Osteocyte (in vitro differentiated cells): ENCODE measurements at places on chromosomes 1 and 21. TPM values are rescaled to one million over a fixed set of nuclear protein-coding genes. Genes with fewer than 3 reads are reported as not detected.

- H3K36me3 ChIP-seq, result peaks cover 12% of the 10 kb centered on the region
- no peaks in the 10 kb centered on the region for H3K4me1 ChIP-seq
Observed at GRCh38 chr1:23449958-23450357, 25.4 kb upstream of the TCEA3 start.

GRCh38 chr21:38498057-38498833 lies at the start of gene ERG:
TSS of gene ERG (minus strand) at chr21:38498477. CDS start at chr21:38498380, 97 bp downstream.
- H3K4me1 ChIP-seq, result peaks cover 58% of the 10 kb centered on the region
- no peaks in the 10 kb centered on the region for H3K27me3 ChIP-seq
- H3K36me3 ChIP-seq, result no peaks in the 10 kb centered on the region
- H3K27ac ChIP-seq, result peak within 1 kb of the TSS; percentile 21
- no peak within 1 kb of the TSS for H3K4me3 ChIP-seq

GRCh38 chr1:34147301-34147700 lies 17.7 kb downstream of the CSMD2 start:
- no peaks in the 10 kb centered on the region for H3K4me1 ChIP-seq
- no peak for DNase-seq
- H3K4me3 ChIP-seq, result no peak overlapping the region
- H3K27ac ChIP-seq, result no peak overlapping the region

- no peak for DNase-seq
- H3K36me3 ChIP-seq, result no peaks in the 10 kb centered on the region
- H3K27me3 ChIP-seq, result no peaks in the 10 kb centered on the region
Observed at GRCh38 chr1:245118806-245119205, 36.0 kb upstream of the KIF26B start.

DNA sequence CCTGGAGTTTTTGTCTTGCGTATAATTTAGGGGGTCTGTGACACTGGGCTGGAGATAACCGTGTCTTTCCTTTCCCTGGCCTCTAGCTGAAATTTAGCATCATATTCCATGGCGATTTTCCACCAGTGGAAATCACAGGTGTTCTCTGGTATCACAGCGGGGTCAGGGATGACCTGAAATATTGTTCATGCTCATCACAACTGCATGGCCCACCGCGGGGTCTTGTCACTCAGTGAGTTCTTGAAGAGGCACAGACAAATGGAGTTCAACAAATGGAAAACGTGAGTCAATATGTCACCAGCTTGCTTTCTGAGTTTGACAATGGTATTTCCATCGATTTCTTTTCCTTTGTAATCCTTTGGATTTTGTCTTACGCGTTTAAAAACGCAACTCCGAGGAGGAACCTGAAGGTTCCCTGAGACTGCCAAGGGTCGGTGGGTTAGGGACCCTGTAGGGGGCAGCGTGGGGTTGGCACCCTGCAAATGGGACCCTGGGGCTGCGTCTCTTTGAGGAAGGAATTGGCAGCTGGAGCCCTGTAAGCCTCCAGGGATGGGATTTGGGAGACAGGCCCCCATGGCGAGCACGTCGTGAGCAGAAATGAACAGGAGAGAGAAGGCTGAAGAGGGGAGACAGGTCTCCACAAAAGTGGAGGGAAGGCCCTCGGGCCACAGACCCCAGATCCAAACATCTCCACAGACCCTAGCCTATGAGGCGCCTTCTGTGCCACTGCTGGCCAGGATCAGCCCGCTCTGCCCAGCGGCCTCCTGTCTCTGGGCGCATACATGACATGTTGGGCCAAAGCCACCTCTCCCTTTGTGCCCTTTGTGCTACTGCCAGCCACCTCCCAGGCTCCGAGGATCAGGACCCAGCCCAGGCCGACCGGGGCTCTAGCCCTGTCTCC lies 32.1 kb upstream of the RUNX3 start:
- no peaks in the 10 kb centered on the region for H3K36me3 ChIP-seq
- peaks cover 12% of the 10 kb centered on the region for H3K4me1 ChIP-seq
- no peak for DNase-seq
- H3K27ac ChIP-seq, result no peak overlapping the region

GRCh38 chr1:45117766-45118165 lies 88.6 kb downstream of the ZSWIM5 start:
- peaks cover 21% of the 10 kb centered on the region for H3K27me3 ChIP-seq
- no peak overlapping the region for H3K4me3 ChIP-seq
- no peaks in the 10 kb centered on the region for H3K36me3 ChIP-seq
- no peak overlapping the region for H3K27ac ChIP-seq
- H3K4me1 ChIP-seq, result no peaks in the 10 kb centered on the region
- DNase-seq, result no peak

DNA sequence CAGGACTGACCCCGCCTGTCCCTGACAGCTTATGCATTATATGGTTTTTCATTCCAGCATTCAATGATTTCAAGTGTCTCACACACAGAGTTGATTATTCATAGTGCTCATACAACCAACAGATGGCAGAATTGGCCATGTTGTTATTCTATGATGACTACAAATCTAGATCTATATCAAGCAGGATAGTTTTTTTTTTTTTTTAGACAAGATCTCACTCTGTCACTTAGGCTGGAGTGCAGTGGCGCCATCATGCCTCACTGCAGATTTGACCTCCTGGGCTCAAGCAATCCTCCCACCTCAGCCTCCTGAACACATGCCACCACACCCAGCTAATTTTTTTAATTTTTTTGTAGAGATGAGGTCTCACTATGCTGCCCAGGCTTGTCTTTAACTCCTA lies 40.1 kb upstream of the LRRC8D start:
- no peak overlapping the region for H3K4me3 ChIP-seq
- no peak overlapping the region for H3K27ac ChIP-seq
- DNase-seq, result no peak
- no peaks in the 10 kb centered on the region for H3K4me1 ChIP-seq
- H3K27me3 ChIP-seq, result peaks cover 27% of the 10 kb centered on the region

GRCh38 chr1:147077523-147077922 lies 94.7 kb downstream of the PRKAB2 start:
- H3K36me3 ChIP-seq, result no peaks in the 10 kb centered on the region
- H3K27me3 ChIP-seq, result peaks cover 28% of the 10 kb centered on the region
- peaks cover 2% of the 10 kb centered on the region for H3K4me1 ChIP-seq
- H3K4me3 ChIP-seq, result no peak overlapping the region

DNA sequence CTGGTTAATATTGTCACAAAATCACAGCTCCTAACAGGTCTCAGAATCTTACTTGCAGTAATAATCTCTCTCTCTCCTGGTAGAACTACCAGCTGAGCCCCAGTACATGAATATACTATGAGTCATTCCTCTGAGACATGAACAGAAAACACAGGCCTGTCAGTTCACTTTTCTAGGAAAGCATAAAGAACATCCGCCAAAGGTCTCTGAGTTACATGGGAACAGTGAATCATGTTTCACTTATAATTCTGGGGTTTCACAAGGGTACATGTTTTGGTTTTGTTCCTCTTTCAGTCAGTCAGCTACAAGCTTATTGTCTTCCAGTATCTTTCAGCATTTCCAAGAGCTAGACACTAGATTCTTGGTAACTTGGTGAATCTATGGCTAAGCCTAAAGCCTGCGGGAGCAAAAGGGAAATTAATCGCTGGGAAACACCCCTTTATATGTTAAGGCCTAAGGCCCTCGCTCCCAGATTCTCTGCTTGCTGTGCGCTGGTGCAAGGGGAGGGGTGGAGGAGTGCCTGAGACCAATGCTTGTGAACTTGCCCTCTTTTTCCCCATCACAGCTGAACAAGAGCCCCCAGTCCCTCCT lies 31.7 kb downstream of the IFNGR2 start:
- peaks cover 41% of the 10 kb centered on the region for H3K36me3 ChIP-seq
- H3K4me1 ChIP-seq, result peaks cover 27% of the 10 kb centered on the region
- peak overlapping the region; percentile 39 for H3K4me3 ChIP-seq
- no peak for DNase-seq

DNA sequence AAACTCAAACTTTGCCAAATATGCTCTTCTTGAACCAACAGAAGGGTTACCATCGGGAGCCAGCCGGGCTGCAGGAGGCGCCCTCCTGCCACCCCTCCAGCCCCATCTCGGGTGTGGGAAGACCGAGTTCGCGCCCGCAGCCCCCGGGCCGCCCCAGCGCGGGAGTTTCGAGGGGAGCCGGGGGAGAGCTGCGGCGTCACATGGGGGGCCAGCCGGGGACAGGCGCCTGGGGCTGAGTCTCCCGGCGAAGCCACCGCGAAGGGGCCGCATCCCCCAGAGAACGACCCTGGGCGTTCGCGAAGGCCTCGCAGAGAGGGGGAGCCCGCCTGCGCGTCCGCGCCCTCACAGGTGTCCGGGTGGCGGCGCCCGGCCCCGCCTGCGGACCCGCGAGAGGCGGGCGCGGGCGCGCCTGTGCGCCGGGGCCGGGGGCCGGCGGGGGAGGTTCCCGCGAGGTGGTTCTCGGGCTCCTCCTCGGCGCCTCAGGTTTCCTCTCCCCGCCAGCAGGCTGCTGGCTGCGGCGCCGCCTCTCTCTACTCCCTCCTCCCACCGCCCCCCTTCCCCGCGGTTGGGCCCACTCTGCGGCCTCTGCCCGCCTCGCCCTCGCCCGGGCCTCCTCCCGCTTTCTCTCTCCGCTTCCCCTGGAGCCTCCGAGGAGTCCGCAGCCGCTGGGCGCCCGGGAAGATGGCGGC lies at the start of gene RAVER2:
RAVER2 (plus strand) TSS at position 584 of the 689 bp plus-strand sequence; CDS start at position 682, 98 bp downstream.
- H3K27me3 ChIP-seq, result peaks cover 2% of the 10 kb centered on the region
- peaks cover 10% of the 10 kb centered on the region for H3K4me1 ChIP-seq
- peak; percentile 93 for DNase-seq
- H3K27ac ChIP-seq, result peak within 1 kb of the TSS; percentile 69
- peak within 1 kb of the TSS; percentile 84 for H3K4me3 ChIP-seq

- H3K4me1 ChIP-seq, result no peaks in the 10 kb centered on the region
- H3K27me3 ChIP-seq, result peaks cover 24% of the 10 kb centered on the region
- DNase-seq, result no peak
- H3K27ac ChIP-seq, result no peak overlapping the region
Observed at GRCh38 chr1:169538998-169539871, 47.0 kb downstream of the F5 start.

- peak overlapping the region; percentile 38 for H3K4me3 ChIP-seq
- peaks cover 26% of the 10 kb centered on the region for H3K4me1 ChIP-seq
- H3K27ac ChIP-seq, result peak overlapping the region; percentile 87
- DNase-seq, result peak; percentile 85
- peaks cover 4% of the 10 kb centered on the region for H3K36me3 ChIP-seq
Observed at GRCh38 chr1:1004780-1005697, 5.1 kb upstream of the HES4 start.

- no peaks in the 10 kb centered on the region for H3K36me3 ChIP-seq
- peaks cover 12% of the 10 kb centered on the region for H3K27me3 ChIP-seq
- no peak for DNase-seq
- H3K4me1 ChIP-seq, result no peaks in the 10 kb centered on the region
- no peak overlapping the region for H3K27ac ChIP-seq
- H3K4me3 ChIP-seq, result no peak overlapping the region
Observed at GRCh38 chr1:29424266-29424665, 187.9 kb downstream of the PTPRU start.

DNA sequence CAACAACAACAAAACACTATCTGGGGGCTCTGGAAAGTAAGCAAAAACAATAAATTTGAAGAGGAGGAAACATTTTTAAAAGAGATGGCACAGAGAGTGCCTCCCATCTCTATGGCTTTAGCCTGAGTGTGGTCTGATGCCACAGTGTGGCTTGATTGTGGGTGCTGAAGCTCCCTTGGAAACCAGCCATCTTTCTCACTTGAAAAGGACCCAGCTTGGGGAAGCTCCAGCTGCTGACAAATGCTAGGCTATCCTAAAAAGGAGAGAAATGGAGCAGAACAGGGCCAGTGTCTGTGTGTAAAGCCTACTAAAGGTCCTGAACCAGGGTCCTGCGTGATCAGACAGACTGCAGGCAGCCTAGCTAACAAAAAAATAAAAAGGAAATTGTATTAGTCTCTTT lies 642.0 kb upstream of the PTBP2 start:
- DNase-seq, result no peak
- H3K4me1 ChIP-seq, result peaks cover 11% of the 10 kb centered on the region
- H3K27ac ChIP-seq, result no peak overlapping the region

GRCh38 chr1:228340686-228341449 lies 65.8 kb downstream of the TRIM11 start:
- peaks cover 8% of the 10 kb centered on the region for H3K4me1 ChIP-seq
- H3K27ac ChIP-seq, result no peak overlapping the region
- H3K36me3 ChIP-seq, result no peaks in the 10 kb centered on the region
- no peak overlapping the region for H3K4me3 ChIP-seq
- DNase-seq, result peak; percentile 84
- H3K27me3 ChIP-seq, result no peaks in the 10 kb centered on the region

- no peak overlapping the region for H3K27ac ChIP-seq
- H3K4me3 ChIP-seq, result no peak overlapping the region
- H3K4me1 ChIP-seq, result peaks cover 6% of the 10 kb centered on the region
- no peaks in the 10 kb centered on the region for H3K27me3 ChIP-seq
Observed at GRCh38 chr1:8334106-8334851, 16.4 kb downstream of the SLC45A1 start.

- H3K36me3 ChIP-seq, result peaks cover 23% of the 10 kb centered on the region
- no peak overlapping the region for H3K27ac ChIP-seq
- H3K27me3 ChIP-seq, result no peaks in the 10 kb centered on the region
- no peak overlapping the region for H3K4me3 ChIP-seq
- H3K4me1 ChIP-seq, result peaks cover 18% of the 10 kb centered on the region
Observed at GRCh38 chr1:153670257-153670858, 435 bp downstream of the ILF2 start.

GRCh38 chr1:153260585-153261280 lies 1.2 kb downstream of the LORICRIN start:
- H3K27ac ChIP-seq, result no peak overlapping the region
- no peaks in the 10 kb centered on the region for H3K36me3 ChIP-seq
- DNase-seq, result no peak
- H3K4me1 ChIP-seq, result peaks cover 12% of the 10 kb centered on the region

The OR2L3 gene
- not detected in 2 replicates for total RNA-seq

The EDARADD gene
- total RNA-seq, result 0.34 and 0.59 TPM in 2 replicates

The BRINP3 gene
- total RNA-seq, result 0.38 and 0.78 TPM in 2 replicates
